ENCODE measurements at places on chromosomes 11 and 22.

GRCh38 chr11:46808799-46809431, 37.2 kb downstream of the CKAP5 start:
- DNase-seq = peak; percentile 16

DNA sequence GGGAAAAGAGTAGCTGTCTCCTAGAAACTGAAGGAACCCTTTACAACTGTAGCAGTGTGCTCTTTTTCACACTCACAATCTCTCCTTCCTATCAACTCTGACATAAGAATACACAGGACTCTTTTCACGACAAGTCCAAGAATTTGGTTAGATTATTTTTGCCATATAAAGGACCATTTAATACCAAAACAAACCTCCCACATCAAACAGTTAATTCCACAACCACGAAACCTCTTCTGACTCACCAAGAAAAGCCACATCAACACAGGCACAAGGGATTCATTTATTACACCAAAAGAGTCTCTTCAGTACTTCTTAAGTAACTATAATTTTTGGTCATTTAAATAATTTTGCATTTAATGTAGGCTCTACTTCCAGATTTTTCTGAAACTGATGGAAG, 222.6 kb upstream of the PITPNB start:
- DNase-seq = no peak

- DNase-seq = no peak
These were observed 25.0 kb downstream of the SNX19 start for GRCh38 chr11:130891326-130891725.

GRCh38 chr11:129223260-129223659, 31.1 kb upstream of the ARHGAP32 start:
- no peak for DNase-seq

DNA sequence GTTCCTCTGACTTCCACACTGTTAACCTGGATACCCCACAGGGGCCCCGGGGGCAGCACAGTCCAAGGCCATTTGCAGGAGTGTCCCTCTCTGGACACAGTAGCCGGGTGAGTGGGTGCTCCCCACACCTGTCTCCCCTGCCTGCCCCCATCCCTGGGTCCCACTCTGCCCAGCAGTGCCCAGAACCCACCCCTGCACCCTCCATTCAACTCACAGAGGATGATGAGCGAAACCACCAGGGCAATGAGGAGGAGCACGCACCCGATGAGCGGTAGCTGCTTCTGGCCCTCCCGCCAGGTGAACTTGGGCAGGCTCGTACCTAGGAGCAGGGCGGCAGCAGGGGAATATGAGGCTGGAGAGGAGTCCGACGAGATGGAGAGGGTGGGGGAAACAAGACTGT, 12.2 kb downstream of the TMPRSS13 start:
- DNase-seq = no peak

- DNase-seq = no peak
These were observed 1.1 kb downstream of the FAT3 start for GRCh38 chr11:92225568-92226330.

- no peak for DNase-seq
These were observed 10.5 kb upstream of the ZBTB16 start for GRCh38 chr11:114049050-114049449.

DNA sequence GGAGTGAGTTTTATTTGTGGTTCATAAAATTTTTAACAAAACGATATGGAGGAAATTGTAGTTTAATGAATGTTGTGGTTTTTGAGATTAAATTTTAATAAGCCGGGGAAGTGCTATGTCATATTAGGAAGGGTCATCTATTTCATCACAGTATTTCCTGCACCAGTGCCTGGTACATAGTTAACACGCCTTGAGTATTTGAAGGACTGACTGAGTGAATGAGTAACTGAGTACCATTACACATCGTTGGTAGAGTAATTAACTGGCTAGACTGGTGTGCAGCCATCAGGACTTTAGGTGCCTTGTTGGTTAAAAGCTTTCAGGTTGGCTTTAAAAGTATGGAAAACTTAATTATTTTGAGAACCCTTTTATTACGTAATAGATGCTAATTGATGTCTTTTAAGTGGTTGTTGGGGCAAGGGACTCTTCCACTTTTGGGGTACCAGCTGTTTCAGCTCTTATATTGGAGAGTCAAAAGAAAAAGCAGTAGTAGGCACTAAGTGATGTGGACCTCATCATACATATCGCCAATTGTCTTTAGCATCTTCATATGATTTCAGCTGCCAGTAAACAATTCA, 101.8 kb downstream of the DDX10 start:
- DNase-seq = no peak

DNA sequence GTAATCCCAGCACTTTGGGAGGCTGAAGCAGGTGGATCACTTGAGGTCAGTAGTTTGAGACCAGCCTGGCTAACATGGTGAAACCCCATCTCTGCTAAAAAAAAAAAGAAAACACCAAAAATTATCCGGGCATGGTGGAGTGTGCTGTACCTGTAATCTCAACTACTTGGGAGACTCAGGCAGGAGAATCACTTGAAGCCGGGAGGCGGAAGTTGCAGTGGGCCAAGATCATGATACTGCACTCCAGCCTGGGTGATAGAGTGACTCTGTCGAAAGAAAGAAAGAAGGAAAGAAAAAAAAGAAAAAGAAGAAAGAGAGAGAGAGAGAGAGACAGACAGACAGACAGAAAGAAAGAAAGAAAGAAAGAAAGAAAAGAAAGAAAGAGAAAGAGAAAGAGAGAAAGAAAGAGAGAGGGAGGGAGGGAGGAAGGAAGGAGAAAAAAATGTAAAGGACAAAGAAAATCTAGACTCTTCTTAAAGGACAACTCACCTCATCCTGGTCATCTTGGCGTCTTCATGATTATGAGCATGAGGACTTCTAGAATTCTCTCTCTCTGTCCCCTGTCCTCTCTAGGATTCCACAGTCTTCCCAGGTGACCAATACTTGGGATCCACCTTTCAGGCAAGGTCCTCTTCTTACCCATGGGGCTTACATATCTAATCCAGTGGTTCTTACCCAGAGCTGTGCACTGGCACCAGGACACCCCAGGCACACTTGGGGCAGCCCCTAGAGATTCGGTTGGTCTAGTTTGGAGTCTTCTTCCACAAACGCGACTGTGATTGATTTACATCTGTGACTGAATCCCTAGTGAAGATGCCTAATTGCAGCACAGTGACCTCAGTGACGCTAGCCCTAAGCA, 120.9 kb downstream of the MED15 start:
- DNase-seq = no peak

DNA sequence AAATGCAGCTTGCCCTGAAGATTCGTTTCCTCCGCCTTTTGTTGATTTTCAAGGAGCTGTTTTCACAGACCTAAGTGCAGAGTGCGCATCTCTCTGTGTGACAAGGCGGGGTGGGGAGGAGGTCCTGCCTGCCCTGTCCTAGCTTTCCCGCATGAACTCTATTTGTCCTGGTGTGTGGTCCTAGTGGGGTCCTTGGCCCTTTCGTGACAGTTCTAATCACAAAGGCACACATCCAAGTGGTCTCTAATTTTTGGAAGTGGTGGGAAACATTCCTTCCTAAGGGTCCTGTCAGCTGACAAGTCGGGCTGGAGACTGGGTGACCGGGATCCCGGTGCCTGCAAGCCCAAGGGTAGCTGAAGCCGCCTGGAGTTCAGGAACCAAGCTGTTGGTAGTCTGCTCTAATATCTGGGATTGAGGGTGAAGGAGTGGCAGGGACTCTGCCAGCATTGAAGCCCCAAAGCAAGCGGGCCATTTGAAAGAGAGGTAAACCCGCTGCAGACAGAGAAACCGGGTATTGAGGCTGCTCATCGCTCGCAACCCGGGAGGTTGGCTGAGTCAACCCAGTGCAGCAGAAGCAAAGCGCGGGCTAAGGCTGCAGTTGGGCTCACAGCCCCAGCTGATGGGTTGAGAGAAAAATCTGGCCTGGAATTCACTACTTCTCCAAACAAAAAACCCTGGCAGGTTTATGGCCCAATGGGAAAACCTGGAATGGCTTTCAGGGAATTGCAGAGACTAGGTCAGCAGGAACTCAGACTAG, 28.1 kb upstream of the FBXO3 start:
- peak; percentile 96 for DNase-seq

DNA sequence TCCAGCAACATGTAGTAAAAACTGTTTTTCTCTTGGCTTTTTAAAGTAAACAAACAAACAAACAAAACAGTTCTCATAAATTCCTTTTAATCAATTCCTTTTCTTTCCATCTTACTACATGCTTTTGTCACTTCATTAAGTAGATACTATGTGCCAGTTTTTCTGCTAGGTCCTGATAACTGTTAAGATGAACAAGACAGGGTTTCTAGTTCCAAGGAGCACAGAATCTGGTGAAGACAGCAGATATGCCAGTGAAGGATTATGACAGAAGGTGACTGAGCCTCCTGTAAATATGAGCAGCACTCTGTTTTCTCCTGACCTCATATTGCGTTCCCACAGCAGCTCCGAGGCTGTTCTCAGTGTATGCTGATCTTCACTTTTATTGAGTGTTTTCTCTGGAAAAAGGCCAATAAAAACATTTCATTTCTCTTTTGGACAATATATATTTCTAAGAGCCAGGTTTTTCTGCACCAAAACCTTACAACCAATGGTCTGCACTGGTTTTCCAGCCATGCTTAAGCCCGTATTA, 45.8 kb downstream of the HEPHL1 start:
- no peak for DNase-seq

DNA sequence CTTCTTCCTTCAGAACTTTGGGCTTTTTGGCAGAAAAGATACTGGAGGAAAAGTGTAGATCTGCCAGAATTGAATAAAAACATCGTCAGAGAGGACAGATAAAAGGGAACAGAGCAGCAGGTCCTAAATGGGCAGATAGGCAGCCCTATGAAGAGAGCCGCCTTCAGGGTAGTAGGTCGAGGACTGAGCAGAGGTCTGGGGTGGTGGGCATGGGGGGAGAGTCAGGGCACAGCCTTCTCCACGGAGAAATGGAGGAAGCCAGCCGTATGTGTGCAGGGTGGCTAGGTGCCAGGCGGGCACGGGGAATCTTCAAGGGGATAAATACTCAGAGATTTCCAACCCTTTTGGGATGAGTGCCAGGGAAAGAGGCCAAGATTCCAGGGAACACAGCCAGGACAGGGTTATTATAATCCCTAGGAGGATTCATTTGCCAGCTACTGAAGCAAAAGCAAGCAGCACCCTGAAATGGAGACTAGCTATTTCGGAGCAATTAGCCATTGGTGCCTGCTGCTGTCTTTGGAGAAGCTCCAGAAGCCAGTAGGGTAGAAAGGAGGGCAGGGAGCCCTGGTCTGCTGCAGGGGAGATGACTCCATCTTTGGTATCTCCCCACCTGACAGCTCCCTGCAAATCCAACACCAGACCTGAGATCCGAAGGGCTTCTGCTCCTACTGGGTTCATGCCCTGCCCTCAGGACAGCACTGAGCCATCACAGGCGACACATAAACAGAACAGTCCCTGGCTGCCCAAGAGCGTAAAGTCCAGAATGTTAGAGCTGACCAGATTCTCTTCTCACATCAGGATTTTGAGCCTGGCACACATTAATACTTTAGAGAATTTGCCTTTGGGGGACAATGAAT, 174.5 kb upstream of the NTM start:
- DNase-seq = peak; percentile 60

- DNase-seq = no peak
These were observed 33.3 kb downstream of the KCNC1 start for GRCh38 chr11:17767914-17768313.

- DNase-seq = no peak
These were observed 72.4 kb downstream of the LDLRAD3 start for GRCh38 chr11:36016263-36016662.

DNA sequence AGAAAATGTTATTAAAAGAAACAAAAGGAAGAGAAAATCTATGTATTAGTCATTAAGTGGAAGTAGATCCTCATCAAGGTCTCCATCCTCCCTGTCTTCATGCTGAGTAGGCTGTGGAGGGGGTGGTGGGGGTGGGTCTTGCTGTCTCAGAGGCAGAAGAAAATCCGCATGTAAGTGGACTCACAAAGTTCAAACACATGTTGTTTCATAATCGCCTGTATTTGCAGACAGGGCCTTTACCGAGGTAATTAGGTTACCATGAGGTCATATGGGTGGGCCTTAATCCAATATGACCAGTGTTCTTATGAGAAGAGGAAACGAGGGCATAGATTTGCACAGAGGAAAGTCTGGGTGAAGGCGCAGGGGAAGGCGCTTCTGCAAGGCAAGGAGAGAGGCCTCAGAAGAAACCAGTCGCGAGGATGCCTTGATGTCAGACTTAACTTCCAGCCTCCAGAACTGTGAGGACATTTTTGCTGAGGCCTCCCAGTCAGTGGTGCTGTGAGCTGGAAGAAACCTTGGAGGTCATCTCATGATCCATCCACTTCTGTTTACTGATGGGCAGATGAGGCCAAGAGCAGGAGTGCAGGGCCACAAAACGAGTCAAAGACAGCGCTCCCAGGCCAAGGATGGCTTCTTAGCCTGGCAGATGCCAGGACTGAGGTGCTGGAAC, 49.3 kb upstream of the THY1 start:
- DNase-seq = no peak

DNA sequence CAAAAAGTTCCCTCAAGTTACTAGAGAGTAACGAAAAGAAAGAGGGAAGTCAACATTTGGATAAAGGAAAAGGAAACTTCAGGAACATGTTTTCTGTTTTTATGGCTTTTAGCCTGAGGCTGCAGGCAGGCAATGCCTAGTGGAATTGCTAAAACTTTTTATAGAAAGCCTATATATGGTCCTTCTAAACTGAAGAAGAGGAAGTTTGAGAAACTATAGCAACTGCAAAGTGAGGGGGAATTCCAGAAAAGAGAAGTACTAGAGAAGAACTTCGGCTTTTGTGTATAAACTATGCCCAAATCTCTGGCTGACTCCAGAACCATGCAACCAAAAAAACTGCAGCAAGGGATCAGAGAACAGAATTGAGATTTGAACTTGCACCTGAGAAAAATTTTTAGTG, 74.3 kb upstream of the ARHGAP42 start:
- DNase-seq = no peak

GRCh38 chr11:26704249-26704648, 17.6 kb downstream of the SLC5A12 start:
- DNase-seq = no peak

- no peak for DNase-seq
These were observed 50.5 kb upstream of the SHISAL1 start for GRCh38 chr22:44363013-44363979.

- no peak for DNase-seq
These were observed 912 bp downstream of the VPS51 start for GRCh38 chr11:65096926-65097325.

- peak; percentile 26 for DNase-seq
These were observed 25.4 kb upstream of the SMTN start for GRCh38 chr22:31055635-31056159.

- no peak for DNase-seq
These were observed 22.4 kb downstream of the MMP10 start for GRCh38 chr11:102757823-102758549.

GRCh38 chr11:105490333-105490732, 119.5 kb upstream of the GRIA4 start:
- no peak for DNase-seq

DNA sequence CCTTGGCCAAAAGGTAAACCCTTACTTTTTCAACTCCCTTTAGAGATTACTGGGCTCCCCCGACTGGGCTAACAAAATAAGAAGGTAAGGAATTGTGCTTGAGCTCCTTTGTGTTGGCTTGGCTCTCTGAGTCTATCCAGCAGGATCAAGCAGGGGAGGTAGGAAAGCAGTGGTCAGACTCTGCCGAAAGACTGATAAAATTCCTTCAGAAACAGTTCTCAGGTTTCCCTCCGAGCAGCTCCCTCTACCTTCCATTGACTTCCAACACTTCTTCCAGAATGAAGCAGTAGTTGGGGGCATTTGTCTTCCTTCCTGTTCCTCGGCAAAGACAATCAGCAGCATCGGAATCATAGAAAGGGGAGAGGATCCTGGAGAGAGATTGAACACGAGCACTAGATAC, 16.1 kb upstream of the CARD18 start:
- DNase-seq = no peak

GRCh38 chr11:16737818-16738192, 642 bp upstream of the C11orf58 start:
- DNase-seq = no peak

- no peak for DNase-seq
These were observed 10.8 kb downstream of the TTLL8 start for GRCh38 chr22:50047346-50047745.
